Caudate nucleus (tissue), 63 donors: ENCODE measurements at places on chromosomes 1 and 21.

DNA sequence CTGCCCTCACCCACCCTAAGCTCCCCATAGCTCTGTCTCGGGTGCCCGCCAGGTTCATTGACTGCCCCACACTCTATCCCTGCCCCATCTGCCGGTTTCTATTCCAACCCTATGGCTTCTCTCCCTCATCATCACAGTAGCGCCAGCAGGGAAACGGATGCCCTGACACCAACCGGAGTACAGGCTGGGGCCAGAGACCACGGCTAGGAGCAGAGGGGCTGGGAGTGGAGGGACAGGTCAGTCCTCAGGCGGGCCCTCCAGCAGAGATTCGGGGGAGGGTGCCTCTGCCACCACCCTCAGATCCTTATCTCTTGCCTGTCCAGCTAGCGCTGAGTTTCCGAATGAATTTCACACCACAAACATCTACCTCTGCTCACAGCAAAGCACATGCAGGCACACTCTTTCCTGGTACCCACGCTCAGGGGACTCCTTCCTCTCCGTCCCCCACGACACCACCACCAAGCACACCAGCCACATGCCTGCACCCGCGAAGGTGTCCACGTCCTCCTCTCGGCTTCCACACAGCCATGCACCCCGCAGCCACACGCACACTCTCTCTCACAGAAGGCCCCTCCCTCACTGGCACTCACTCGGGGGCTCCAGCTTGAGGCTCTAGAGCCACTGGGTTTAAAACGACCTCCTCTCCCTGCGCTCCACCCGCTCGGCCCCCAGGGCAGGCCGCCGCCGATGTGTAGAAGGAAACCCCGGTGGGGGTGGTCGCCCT is 7.2 kb downstream of the TAL1 start:
- DNase-seq: no peak

GRCh38 chr1:171137580-171137979 is 46.9 kb downstream of the FMO3 start:
- no peak for DNase-seq

GRCh38 chr1:51253691-51254090 is 17.6 kb downstream of the RNF11 start:
- no peak for DNase-seq

- DNase-seq: no peak
Measured at GRCh38 chr1:226482196-226482595, 66.4 kb upstream of the STUM start.

GRCh38 chr1:244796719-244797406 is 38.6 kb upstream of the COX20 start:
- peak; percentile 14 for DNase-seq

DNA sequence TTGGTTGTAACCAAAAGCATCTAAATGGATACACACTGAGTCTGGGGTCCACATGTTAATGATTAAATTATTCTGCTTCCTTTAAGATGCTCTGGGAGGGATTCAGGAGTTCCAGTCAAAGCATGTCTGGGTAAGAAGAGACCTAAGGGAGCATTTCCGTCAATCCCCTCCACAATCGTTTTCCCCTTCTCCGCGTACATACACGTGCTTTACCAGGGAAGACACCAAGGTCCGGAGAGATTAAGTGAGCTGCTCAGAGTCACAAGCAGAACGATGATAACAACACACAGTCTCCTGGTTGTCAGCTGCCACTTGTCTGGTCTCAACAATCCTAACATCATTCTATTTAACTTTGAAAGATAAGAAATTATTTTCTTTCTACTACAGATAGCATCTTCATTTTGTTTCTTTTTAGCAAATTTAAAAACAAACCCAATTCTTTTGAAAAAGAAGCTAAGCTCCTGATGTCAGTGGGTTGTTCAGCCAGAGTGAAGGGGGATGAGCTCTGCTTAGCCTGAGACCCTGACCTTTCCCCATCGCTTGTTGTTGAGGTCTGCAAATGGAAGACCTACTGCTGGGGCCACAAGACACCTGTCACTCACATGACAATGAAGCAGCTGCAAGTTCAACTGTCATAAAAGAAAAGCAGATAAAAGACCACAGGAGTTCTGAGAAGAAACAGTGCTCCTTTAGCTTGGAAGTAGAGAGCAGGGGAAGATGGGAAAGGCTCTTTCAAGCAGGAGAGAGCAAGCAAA is 4.5 kb downstream of the PAFAH2 start:
- no peak for DNase-seq

DNA sequence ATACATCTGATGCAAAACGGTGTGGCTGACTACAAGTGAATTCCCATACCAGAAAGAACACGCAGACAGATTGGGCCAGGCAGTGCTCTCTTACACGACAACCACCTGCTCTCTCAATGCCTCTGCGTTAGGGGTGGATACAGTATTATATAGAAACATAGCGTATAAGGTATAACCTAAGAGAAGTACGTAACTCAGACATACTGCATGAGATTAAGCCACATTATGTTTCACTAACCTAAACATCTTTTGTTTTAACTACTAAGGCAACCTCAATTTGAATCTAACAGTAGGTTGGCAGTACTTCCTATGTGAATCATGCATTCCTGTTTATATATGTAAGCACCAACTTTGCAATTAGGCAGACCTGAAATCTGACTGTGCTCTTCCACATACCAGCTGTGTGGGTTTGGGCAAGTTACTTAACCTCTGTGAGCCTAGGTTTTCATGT is 58.1 kb upstream of the COA6 start:
- DNase-seq: no peak

DNA sequence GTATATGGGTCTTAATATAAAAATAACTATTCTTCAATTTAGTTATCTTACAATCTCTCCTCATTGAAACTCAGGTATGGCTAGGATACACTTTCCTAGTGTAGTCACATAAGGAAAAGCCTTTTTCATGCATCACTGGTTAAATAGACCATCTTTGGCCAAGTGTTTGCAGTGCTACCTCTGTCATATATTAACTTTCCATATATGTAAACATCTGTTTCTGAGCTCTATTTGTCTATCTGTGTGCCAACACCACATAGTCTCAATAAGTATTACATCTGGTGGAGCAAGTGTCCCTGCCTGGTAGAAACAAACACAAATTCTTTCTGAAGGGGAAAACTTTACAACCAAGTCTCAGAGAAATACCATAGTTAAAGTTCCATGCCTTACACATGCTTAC is 134.6 kb downstream of the TSEN15 start:
- DNase-seq: no peak

DNA sequence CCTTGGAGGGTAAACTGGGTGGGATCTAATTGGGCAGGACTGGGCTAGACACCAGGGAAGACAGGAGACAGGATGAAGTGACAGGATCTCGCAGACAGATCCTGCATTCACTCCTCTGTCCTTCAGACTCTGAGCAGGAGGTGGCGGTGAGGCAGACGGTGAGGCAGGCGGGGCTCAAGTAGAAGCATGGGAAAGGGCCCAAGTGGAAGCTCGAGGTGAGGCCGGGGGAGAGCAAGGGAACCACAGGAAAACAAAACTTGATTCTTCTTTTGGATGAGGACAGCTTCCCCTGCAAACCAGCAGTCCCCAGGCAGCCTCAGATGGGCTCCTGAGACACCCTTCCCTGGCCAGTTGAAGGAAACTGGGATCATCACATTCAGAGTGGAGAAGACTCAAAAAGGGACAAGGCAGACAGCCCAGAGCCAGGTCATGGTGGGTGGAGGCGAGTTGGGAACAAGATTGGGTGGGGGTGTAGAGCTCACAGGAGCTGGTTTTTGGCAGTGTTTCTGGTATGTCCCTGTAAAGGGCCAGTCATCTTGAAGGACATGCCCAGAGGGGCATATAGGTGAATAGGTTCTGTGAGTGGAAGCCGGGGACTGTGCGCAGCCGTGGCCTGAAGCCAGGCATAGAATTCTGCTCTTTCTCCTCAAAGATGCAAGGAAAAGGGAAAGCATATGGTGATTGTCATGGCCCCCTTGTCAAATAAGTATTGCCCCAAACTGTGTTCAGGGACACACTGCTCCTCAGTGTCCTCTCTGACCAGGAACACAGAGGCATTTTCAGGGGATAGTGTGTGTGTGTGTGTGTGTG is 18.0 kb downstream of the INKA2 start:
- no peak for DNase-seq
